ENCODE measurements at places on chromosomes 16 and 17. TPM values are rescaled to one million over a fixed set of nuclear protein-coding genes. Genes with fewer than 3 reads are reported as not detected.

DNA sequence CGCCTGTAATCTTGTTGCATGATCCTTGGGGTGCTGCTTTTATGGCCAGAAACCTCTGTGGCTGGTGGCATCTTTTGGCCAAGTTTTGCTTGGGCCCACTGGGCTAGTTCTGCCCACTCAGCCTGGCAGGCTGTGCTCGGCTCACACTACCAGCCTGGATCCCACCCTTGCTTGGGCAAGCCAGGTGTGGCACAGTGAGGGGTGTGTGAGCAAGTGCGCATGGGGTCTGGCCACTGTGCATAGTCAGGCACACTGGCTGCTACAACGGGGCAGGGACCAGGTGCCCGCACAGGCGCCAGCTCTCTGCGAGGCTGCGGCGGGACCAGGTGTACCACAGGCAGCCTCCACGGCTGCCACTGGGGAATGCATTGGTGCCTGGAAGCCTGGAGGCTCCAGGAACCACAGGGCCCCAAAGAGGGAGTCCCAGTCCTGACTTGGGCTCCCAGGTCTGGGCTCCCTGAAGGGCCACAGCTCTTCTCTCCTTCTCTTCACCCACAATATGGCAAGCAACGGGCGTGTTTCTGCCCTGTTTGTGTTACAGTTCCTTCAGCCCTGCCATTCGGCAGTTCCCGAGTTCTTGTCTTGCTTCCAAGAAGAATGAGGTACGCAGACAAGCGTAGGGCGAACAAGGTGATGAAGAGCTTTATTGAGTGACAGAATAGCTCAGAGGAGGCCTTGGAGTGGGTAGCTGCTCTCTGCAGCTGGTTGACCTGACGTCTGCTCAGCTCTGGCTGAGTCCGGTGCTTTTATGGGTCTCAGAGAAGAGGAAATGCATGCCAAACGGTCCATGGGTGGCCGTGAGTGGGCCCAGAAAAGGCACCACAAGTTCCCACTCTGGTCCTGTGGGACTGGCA, 26.7 kb upstream of the PRM1 start:
- DNase-seq: no peak

GRCh38 chr17:13885953-13886889, 183.1 kb upstream of the COX10 start:
- no peak for DNase-seq

- DNase-seq: no peak
Measured at GRCh38 chr16:27526180-27526579, 23.5 kb downstream of the GTF3C1 start.

The MYL4 gene
- polyA plus RNA-seq: 3.9 TPM

All from renal pelvis (tissue), 12 donors.